ENCODE measurements at places on chromosomes 3 and 15.

GRCh38 chr3:127483902-127484591, 106.5 kb downstream of the TPRA1 start:
- no peak overlapping the region for H3K27ac ChIP-seq
- H3K4me1 ChIP-seq = peaks cover 22% of the 10 kb centered on the region
- H3K4me3 ChIP-seq = no peak overlapping the region
- no peaks in the 10 kb centered on the region for H3K36me3 ChIP-seq
- H3K27me3 ChIP-seq = peaks cover 10% of the 10 kb centered on the region
- DNase-seq = peak; percentile 74

GRCh38 chr3:13552857-13553652, 4.1 kb downstream of the FBLN2 start:
- H3K27me3 ChIP-seq = peaks cover 22% of the 10 kb centered on the region
- peaks cover 2% of the 10 kb centered on the region for H3K4me1 ChIP-seq
- H3K27ac ChIP-seq = no peak overlapping the region
- DNase-seq = no peak
- no peak overlapping the region for H3K4me3 ChIP-seq
- H3K36me3 ChIP-seq = no peaks in the 10 kb centered on the region

DNA sequence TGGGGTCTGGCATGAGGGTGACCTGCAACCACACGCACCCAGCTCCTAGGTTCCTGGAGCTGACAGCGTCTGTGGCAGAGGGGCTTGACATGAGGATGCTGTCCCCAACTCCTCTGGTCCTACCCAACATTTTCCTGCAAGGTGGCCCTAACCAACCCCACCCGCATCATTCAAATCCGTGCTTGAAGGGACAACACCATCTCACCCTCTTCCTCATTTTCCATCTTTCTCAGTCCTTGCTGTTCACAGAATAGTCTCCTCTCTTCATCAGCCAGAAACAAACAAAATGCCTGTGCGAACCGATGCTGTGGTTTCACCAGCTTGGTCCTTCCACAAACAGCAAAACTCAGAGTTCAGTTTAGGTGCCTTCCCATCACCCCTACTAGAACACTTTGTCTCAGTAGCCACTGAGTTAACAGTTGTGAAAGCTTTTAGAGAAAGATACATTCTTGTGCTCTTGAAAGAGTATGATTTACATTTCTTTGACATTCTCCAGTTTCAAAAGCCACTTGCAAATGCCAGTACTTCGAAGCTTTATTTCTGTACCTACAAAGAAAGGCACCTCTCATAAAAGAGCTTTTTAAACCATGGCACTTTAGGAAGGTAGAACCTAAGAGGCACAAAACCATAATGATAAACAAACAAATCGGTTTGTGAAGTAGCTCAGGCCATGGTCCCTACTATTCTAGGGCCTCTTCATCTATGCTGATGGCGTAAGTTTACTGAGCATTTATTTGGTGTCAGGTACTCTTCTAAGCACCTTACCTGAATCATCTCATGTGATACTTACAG, 360.1 kb downstream of the SHQ1 start:
- peaks cover 7% of the 10 kb centered on the region for H3K36me3 ChIP-seq
- peak overlapping the region; percentile 46 for H3K27ac ChIP-seq
- H3K27me3 ChIP-seq = no peaks in the 10 kb centered on the region
- DNase-seq = no peak
- peaks cover 41% of the 10 kb centered on the region for H3K4me1 ChIP-seq

GRCh38 chr3:57985176-57985983, 22.8 kb upstream of the FLNB start:
- H3K4me1 ChIP-seq = peaks cover 22% of the 10 kb centered on the region
- H3K36me3 ChIP-seq = no peaks in the 10 kb centered on the region
- H3K4me3 ChIP-seq = no peak overlapping the region
- no peak overlapping the region for H3K27ac ChIP-seq
- no peak for DNase-seq

GRCh38 chr15:40104865-40105516, 3.7 kb downstream of the BMF start:
- peak; percentile 71 for DNase-seq
- peaks cover 6% of the 10 kb centered on the region for H3K36me3 ChIP-seq
- H3K4me1 ChIP-seq = peaks cover 73% of the 10 kb centered on the region
- peak overlapping the region; percentile 53 for H3K4me3 ChIP-seq

- H3K36me3 ChIP-seq = no peaks in the 10 kb centered on the region
- H3K27ac ChIP-seq = no peak overlapping the region
- H3K4me3 ChIP-seq = no peak overlapping the region
- peaks cover 11% of the 10 kb centered on the region for H3K4me1 ChIP-seq
- no peaks in the 10 kb centered on the region for H3K27me3 ChIP-seq
Measured at GRCh38 chr15:65630760-65631159, 9.0 kb downstream of the SLC24A1 start.

DNA sequence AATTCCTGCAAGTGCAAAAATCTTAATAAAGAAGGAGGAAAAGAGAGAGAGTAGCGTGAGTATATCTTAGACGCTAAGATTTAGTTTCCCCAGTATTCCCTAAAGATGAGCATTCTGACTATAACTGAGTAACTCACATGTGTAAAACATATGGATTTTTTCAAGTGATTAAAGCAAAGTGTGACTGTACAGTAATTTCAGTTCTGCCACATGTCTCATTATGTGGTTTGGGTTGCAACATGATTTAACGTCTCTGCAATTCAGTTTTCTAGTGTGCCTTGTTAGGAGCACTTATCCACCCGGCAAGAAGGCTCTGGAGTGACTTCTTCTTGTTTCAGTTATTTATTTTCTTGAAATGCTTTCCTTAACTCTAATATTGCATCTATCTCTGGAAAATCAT, 514.1 kb downstream of the ROBO1 start:
- no peak for DNase-seq
- no peak overlapping the region for H3K27ac ChIP-seq
- no peaks in the 10 kb centered on the region for H3K4me1 ChIP-seq
- no peak overlapping the region for H3K4me3 ChIP-seq
- H3K36me3 ChIP-seq = no peaks in the 10 kb centered on the region
- no peaks in the 10 kb centered on the region for H3K27me3 ChIP-seq

DNA sequence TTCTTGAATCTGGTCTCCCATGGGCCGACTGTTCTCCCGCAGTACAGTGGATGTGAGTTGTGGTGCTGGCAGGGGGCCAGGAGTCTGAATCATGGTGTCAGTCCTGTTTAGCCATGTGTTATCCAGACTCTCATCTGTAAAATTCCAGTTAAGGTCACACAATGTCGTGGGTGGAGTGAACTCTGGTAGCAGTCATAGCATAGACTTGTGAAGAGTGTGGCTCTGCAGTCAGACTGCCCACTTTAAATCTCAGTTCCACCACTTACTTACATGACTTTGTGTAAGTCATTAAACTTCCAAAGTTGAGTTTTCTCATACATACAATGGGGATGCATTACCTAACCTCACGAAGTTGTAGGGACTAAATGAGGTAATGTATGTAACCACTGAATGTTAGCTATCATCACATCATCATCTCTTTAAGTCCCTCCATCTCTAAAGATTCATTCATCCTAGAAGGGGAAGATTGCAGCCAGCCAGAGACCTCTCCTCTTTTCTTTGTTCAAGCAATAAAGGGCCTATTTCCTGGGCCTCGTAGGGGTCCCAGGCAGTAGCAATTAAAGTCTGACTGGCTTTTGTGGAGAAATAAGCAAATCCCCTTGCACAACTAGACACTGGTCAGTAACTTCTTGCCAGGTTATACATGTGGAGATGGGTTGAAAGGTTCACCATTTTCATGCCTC, 93.9 kb downstream of the PCCB start:
- no peak for DNase-seq
- peaks cover 30% of the 10 kb centered on the region for H3K36me3 ChIP-seq
- H3K27ac ChIP-seq = no peak overlapping the region

GRCh38 chr3:107797586-107797985, 274.8 kb downstream of the BBX start:
- no peak for DNase-seq
- no peaks in the 10 kb centered on the region for H3K27me3 ChIP-seq
- no peak overlapping the region for H3K27ac ChIP-seq
- no peak overlapping the region for H3K4me3 ChIP-seq
- H3K36me3 ChIP-seq = peaks cover 20% of the 10 kb centered on the region

DNA sequence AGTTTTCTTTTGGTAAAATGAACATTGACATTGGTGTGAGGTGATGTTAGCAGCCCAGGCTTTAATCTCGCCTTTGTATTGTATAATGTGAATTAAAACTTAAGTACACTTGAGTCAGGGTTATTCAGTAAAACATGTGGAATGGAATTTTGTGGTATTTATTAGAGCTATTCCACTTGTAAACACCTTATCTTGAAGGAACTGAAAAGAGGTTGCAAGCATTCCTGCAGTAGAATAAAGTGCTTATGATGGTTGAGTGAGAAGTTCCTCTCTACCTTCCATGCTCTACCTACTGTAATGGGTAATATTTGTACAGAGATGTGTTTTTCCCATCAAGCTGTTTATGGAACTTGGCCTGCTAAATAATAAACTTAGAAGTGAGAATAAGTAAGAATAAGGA, 36.1 kb downstream of the HMG20A start:
- H3K4me3 ChIP-seq = no peak overlapping the region
- peaks cover 22% of the 10 kb centered on the region for H3K36me3 ChIP-seq

DNA sequence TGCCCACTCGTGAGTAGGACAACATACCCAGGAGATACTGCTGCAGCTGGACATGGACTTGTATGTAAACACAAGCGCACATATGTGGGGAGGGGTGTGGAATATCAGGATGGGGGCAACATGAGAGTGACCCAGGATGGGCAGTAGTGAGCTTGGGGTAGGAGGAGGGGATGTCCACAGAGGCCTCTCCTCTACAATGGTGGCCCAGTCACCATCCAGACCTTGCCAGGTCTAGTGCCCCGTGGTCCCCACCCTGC, 266 bp upstream of the ZBTB47 start:
- DNase-seq = no peak
- peaks cover 5% of the 10 kb centered on the region for H3K36me3 ChIP-seq
- peak overlapping the region; percentile 62 for H3K4me3 ChIP-seq
- H3K27me3 ChIP-seq = peaks cover 22% of the 10 kb centered on the region
- peaks cover 10% of the 10 kb centered on the region for H3K4me1 ChIP-seq

GRCh38 chr3:127671523-127672428, 976 bp upstream of the ABTB1 start:
- peaks cover 13% of the 10 kb centered on the region for H3K4me1 ChIP-seq
- no peaks in the 10 kb centered on the region for H3K27me3 ChIP-seq
- H3K4me3 ChIP-seq = peak overlapping the region; percentile 94
- DNase-seq = no peak
- peak overlapping the region; percentile 99 for H3K27ac ChIP-seq

- peaks cover 58% of the 10 kb centered on the region for H3K4me1 ChIP-seq
- peak overlapping the region; percentile 90 for H3K27ac ChIP-seq
- no peaks in the 10 kb centered on the region for H3K27me3 ChIP-seq
- H3K36me3 ChIP-seq = peaks cover 55% of the 10 kb centered on the region
- H3K4me3 ChIP-seq = peak overlapping the region; percentile 88
- DNase-seq = no peak
Measured at GRCh38 chr15:74783808-74784175, 1.9 kb downstream of the CSK start.

DNA sequence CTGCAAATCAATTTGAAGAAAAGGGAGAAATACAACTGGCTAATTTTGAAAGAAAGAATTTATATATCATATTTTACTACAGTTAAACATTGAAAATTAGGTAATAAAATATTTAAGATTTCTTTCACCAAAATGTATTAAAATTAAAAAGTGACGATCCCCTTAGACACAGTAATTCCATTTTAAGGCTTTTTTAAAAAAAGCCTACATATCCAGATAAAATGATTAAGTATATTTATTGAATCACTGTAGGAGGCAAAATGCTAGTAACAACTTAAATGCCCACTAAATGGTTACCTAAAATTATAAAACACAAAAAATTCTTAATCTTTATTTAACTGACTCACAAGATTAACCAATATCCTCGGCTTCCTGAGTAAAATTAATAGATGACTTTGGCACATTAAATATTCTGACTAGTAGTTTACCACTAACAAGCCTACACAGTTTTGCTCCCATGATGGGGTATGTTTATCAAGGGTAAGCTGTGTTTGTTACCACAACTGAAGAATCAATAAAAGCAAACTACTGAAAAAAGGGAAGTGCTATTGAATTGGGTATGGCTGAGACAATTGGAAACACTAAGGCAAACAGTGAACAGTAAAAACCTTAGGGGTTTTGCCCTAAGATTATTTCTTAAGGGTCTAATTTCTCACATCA, 28.4 kb downstream of the ANKRD28 start:
- peaks cover 59% of the 10 kb centered on the region for H3K36me3 ChIP-seq
- peaks cover 42% of the 10 kb centered on the region for H3K4me1 ChIP-seq
- H3K27ac ChIP-seq = no peak overlapping the region
- H3K27me3 ChIP-seq = no peaks in the 10 kb centered on the region

- H3K27ac ChIP-seq = no peak overlapping the region
- H3K4me3 ChIP-seq = no peak overlapping the region
- H3K4me1 ChIP-seq = peaks cover 10% of the 10 kb centered on the region
- no peaks in the 10 kb centered on the region for H3K36me3 ChIP-seq
- DNase-seq = no peak
Measured at GRCh38 chr3:131356006-131356595, 25.5 kb upstream of the NUDT16 start.

GRCh38 chr3:154792828-154793227, 287.3 kb upstream of the MME start:
- no peaks in the 10 kb centered on the region for H3K27me3 ChIP-seq
- H3K27ac ChIP-seq = no peak overlapping the region
- no peaks in the 10 kb centered on the region for H3K4me1 ChIP-seq
- no peak for DNase-seq
- H3K4me3 ChIP-seq = no peak overlapping the region
- no peaks in the 10 kb centered on the region for H3K36me3 ChIP-seq

- DNase-seq = no peak
- H3K4me1 ChIP-seq = peaks cover 3% of the 10 kb centered on the region
- no peaks in the 10 kb centered on the region for H3K27me3 ChIP-seq
- no peak overlapping the region for H3K4me3 ChIP-seq
- peaks cover 3% of the 10 kb centered on the region for H3K36me3 ChIP-seq
Measured at GRCh38 chr15:60101416-60101815, 97.3 kb downstream of the FOXB1 start.

DNA sequence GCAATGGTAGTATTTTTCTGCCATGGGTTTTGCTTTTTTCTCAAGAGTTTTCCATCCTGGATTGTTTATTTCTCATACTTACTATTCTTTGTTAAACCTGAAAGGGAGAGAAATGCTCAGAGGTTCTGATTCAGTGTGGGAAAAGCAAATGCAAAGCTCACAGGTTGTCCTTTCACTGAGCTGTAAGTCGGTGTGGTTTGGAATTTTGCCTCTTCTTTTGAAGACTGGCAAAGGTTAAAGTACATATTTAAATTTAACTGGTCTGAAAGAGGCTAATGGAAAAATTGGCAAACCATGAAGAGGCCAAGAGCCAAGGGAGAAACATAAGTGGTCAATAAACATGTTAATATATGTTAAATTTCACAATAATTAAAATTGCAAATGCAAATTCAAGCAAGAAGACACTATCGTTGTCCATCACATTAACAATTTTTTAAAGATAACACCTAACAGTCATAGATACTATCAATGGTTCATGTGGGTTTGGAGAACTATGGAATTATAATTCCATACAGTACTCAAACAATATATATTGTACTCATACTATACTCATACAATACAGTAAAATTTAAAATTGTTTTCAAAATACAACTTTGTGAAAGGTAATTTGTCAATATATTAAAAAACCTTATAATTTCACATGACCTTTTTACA, 246.8 kb upstream of the STT3B start:
- no peaks in the 10 kb centered on the region for H3K27me3 ChIP-seq
- no peak overlapping the region for H3K27ac ChIP-seq
- H3K4me1 ChIP-seq = peaks cover 29% of the 10 kb centered on the region
- H3K36me3 ChIP-seq = no peaks in the 10 kb centered on the region
- H3K4me3 ChIP-seq = no peak overlapping the region

- DNase-seq = peak; percentile 80
- H3K4me1 ChIP-seq = peaks cover 31% of the 10 kb centered on the region
- H3K36me3 ChIP-seq = peaks cover 1% of the 10 kb centered on the region
- no peaks in the 10 kb centered on the region for H3K27me3 ChIP-seq
Measured at GRCh38 chr3:188060840-188061544, 93.0 kb upstream of the LPP start.

GRCh38 chr3:173891272-173892100, 493.9 kb downstream of the NLGN1 start:
- no peaks in the 10 kb centered on the region for H3K36me3 ChIP-seq
- no peaks in the 10 kb centered on the region for H3K27me3 ChIP-seq
- H3K4me3 ChIP-seq = no peak overlapping the region
- H3K4me1 ChIP-seq = no peaks in the 10 kb centered on the region
- no peak for DNase-seq
